ENCODE measurements at places on chromosomes 12 and 14.

- DNase-seq = no peak
These were observed 30.1 kb upstream of the ABCC9 start for GRCh38 chr12:21971344-21971743.

GRCh38 chr12:45329238-45329637, 113.3 kb downstream of the ANO6 start:
- no peak for DNase-seq

GRCh38 chr12:44846826-44847225, 29.3 kb downstream of the NELL2 start:
- no peak for DNase-seq

DNA sequence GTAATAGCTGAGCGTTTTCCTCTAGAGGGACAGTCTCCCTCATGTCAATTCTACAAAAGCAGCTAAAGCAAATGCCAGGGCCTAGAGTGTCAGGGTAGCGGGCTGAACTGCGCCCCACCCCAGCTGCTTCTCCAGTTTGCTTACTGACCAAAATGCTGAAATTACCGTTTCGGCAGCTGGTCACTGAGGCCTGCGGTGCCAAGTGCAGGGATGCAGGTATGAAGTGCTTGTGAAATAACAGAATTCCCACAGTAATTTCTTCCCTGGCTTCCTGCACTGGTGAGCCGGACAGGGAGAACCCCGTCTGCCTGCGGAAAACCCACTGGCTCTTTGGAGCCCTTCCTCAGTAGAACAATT, 19.1 kb downstream of the PSMC1 start:
- no peak for DNase-seq

GRCh38 chr12:84807249-84807648, 105.3 kb downstream of the SLC6A15 start:
- DNase-seq = no peak

DNA sequence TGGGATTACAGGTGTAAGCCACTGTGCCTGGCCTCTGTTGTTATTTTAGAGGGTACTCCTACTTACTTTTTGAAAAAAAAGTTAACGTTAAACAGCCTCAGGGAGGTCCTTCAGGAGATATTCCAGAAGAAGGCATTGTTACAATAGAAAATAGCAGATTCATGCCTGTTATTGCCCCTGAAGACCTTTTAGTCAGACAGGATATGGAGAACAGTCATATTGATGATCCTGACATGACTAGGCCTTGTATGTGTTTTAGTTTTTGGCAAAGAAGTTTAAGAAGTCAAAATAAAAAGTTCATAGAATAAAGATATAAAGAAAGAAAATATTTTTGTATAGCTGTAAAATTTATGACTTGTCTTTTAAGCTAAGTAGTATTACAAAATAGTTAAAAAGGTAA, 45.3 kb downstream of the WASHC3 start:
- no peak for DNase-seq

DNA sequence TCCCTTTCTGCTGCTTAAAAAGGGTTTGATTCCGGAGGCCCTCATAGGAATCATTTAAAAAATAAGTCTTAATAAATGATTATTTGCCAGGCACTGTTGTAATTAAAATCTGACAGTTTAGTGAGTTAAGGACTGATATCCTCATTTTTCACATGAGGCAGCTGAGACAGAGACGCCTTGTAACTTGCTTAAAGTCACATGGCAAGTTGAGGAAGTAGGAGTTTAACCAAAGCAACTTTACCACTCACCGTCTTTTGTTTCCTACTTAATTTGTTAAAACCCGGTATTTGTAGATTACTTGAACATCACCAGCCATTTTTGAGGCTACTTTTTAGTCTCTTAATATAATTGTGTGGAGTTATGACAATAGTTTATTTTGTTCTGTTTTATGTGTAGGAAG, 2.4 kb downstream of the TIGAR start:
- no peak for DNase-seq

DNA sequence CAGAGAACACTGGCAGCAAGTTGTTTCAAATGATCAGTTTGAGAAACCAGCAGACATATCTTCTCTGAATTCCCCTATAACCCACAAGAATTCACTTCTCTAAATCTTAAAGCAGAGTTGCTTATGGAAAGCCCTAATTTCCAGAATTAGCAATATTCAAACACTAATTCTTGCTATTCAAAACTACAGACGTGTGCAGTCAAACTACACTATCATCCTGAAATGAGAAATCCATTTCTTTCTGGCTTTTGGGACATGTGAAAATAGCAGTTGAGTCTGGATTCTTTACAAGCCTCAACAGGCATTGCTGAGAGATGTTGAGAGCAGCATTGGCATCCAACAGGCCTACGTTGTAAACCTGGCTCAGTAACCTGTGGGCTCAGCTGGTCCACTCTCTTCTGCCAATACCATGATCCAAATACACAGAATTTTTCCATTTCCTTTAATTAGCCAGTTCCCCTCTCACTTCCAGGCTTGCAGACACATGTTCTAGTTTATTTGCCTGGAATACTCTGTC, 74.6 kb upstream of the TMTC1 start:
- DNase-seq = no peak

- no peak for DNase-seq
These were observed 260 bp upstream of the NPFF start for GRCh38 chr12:53507603-53507885.

GRCh38 chr14:96920023-96920422, 122.8 kb downstream of the VRK1 start:
- no peak for DNase-seq

GRCh38 chr12:110458756-110459155, 8.6 kb upstream of the ARPC3 start:
- no peak for DNase-seq

- no peak for DNase-seq
These were observed 29.8 kb downstream of the GPRC5D start for GRCh38 chr12:12922191-12922616.

- no peak for DNase-seq
These were observed 134.5 kb upstream of the CCDC175 start for GRCh38 chr14:59711080-59711479.

DNA sequence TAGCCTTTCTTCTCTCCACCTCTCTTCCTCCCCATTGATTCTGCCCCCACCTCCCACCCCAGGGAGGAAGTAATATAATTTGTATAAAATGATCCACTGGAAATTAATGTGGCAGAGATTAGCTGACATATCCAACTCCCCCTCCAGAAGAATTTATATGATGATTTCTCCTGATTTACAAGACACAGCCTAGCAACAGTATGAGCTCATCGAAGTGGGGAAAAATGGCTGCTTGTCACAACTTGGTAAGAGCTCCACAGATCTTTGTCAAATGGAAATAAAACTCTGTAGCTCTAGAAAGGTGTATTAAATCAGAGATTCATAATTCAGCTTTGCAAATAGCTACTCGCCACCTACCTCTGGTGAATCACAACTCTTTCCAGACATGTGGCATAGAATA, 195.7 kb downstream of the NOVA1 start:
- DNase-seq = no peak

- DNase-seq = no peak
These were observed 33.7 kb upstream of the CCNT1 start for GRCh38 chr12:48750215-48750614.

- DNase-seq = no peak
These were observed 90.1 kb upstream of the FLRT2 start for GRCh38 chr14:85439696-85440328.

DNA sequence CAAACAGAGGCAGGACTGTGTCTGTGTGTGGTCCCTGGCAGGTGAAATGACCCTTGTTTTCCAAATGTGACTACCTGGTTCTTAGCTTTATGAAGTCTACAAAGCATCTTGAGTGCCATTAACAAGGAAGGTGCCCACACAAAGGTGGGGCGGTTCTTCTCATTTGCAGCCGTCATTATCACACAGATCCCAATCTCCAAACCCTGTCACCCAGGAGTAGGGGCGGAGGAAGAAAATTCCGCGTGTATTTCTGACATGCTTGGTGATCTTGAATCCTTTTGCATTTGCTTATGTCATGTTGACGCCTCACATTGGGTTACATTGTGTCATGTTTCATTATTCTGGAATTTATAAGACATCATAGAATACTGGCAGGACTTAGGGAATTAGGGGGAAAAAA, 277.3 kb downstream of the VRK1 start:
- DNase-seq = no peak

DNA sequence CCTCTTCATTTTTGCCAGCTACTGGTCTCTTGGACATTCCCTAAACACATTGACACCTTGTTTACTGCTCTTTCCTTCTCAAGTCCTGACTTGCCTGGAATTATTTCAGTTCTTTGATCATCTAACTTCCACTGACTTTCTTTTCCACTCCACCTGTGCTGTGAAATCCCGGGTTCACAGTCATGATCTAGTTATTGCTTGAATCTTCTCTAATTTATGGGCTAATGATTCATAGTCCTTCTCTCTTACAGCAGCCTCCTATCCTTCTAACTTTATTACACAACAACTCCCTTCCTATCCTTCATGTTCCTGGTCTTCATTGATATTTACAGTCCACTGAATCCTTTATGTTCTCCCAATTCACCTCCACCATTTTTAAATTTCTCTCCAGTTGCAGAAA, 260.1 kb downstream of the C12orf75 start:
- no peak for DNase-seq

DNA sequence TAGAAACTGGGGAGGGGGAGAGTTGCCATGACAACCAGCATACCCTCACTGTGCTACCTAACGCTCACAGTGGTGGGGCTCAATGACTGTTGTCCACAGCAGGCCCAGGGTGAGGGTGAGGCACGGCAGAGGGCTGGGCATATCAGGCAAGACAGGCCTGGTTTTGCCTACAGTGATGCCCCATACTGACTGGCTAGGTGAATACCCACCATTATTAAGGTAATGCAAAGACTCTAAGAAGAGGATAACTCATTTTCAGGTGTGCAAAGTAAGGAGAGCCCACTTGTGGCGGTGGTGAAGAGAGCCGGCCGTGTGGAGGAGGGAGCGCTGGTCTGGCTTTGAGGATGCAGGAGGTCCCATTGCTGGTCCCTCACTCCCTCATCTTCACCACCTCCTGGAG, 422.3 kb downstream of the FUT8 start:
- no peak for DNase-seq

DNA sequence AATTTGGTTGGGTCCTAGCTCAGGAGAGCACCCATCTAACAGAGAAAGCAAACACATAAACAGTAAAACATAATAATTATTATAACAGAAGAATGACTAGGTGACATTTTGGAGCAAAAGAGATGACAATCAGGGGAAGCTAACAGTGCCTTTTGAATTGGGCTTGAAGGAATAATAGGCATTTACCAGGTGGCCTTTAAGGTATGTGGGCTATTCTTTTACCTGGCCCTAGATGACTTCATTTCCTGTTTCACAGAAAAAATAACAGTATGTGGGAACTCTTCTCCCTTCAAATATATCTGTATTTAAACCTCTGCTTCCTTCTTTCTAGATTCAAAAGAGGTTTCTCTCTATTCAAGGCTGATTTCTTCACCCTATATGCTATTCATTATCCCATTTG, 3.8 kb downstream of the IRAK4 start:
- no peak for DNase-seq

DNA sequence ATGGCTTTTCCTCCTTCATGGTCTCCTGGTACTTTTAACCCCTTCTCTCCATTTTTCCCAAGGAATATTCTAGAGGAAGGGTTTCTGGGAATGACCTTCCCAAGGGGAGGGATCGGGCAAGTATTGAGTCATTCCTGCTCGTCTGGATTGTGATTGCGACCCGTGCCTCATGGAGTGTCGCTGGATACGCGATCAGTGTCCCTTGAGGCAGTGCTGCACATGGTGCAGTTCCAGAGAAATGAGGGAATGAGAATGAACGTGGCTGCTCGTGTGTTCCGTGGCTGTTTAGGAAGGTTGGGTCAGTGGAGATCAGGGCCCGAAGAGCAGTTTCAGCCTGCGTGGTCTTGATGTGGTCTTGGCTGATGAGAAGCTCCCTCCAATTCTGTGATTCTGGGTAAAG, 234.4 kb downstream of the CACNA1C start:
- no peak for DNase-seq

DNA sequence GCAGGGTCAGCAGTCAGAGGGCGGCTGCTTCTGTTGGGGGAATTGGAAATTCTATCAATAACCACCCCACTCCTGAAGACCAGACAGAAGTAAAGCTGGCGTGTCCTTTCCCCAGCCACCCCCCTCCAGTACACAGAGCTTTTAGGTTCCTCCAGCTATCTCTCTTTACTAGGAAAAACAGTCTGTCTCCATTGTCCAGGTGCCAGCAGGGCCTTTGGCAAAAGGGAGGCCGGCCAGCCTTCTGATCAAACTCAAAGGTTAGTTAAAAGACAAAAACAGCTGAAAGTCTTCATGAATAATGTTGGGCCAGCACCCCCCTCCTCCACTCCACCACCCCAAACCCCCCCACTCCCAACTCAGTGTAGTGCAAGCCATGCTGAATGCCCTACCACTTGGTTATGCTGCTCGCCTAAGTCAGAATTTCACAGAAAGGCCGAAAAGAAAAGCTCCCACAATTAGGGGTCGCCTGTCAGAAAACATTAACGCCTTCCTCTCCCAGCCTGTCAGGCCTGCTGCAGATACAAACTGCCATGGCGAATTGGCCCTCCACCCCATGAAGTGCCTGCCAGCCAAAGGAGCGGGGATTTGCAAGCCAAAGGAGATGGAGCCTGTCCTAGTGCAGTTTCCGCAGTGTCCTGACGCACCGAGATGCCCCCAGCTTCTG, 8.9 kb downstream of the ASCL1 start:
- no peak for DNase-seq

GRCh38 chr12:47591795-47592194, 114.0 kb downstream of the RPAP3 start:
- no peak for DNase-seq

GRCh38 chr14:68786491-68787091, 6.3 kb downstream of the ZFP36L1 start:
- no peak for DNase-seq

DNA sequence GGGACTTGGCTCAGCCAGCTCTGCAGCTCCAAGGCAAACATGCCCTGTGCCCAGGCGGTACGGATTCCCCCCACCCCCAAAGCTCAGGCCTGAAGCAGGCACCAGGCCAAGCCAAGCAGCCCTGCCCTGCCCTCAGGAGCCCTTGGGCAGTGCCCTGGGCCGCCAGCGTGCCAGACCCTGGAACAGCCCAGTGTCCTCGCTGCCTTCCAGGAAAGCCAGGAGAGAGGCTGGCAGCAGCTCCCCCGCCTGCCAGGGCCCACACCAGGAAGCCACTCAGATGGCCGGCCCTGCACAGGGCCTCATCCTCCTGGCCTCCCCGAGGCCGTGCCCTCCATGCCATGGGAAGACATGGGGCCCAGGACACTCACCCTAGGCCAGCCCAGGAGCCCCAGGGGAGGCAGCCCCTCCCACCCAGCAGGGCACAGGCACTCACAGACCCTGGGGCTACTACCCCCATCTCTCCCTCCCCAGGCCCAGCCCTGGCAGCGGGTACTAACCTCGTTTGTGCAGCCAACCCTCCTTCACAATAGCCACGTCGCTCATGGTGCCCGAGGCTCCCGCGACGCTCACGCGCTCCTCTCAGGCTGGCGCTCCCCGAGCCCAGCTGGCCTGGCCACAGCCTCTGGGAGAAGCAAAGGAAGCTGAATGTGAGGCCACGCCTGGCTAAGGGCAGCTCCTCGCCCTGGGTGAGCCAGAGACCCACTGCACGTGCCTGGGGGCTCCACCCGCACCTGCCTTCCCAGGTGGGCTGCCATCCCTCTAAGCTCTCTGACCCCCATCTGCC, 3.3 kb downstream of the AKT1 start:
- DNase-seq = no peak

GRCh38 chr14:100065942-100066574, 836 bp downstream of the EVL start:
- no peak for DNase-seq

- DNase-seq = no peak
These were observed 96.7 kb downstream of the ETV6 start for GRCh38 chr12:11746024-11746771.

Data from stimulated activated CD8-positive, alpha-beta memory T cell treated with anti-CD3 and anti-CD28 coated beads, Interleukin-4, amount 100 ng/mL, for 1 hour (primary cell).